ENCODE measurements at places on chromosomes 1 and 21. TPM values are rescaled to one million over a fixed set of nuclear protein-coding genes. Genes with fewer than 3 reads are reported as not detected.
A peak's percentile ranks its signal among the peaks of the same experiment; 100 is the strongest.

- no peak for DNase-seq
These were observed 291.1 kb upstream of the ADAMTS5 start for GRCh38 chr21:27257908-27258556.

GRCh38 chr1:4083231-4084047 lies 183.4 kb upstream of the C1orf174 start:
- no peak for DNase-seq

The FCRL3 gene
- not detected for total RNA-seq

The AMY2A gene
- not detected for total RNA-seq

DNA sequence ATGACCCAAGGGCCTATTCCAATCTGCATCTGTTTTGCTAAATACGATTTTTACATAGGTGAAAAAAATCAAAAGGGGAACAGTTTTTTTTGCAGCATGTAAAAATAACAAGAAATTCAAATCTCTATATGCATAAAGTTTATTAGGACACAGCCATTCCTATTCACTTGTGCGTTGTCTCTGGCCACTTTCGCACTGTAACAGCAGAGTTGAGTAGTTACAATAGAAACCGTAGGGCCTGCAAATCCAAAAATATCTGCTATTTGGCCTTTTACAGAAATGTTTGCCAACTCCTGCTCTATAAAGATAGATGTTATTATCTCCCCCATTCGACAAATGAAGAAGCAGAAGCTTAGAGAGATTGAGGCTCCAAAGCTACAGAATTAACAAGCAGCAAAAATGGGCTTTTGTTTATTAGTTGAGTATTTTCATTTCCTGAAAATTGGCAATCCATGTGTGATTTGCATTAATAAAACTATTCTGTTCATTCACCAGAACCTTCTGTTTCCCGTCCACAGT lies 5.5 kb downstream of the DYNLT5 start:
- no peak for DNase-seq

The PCBP3 gene
- total RNA-seq = 0.39 TPM

DNA sequence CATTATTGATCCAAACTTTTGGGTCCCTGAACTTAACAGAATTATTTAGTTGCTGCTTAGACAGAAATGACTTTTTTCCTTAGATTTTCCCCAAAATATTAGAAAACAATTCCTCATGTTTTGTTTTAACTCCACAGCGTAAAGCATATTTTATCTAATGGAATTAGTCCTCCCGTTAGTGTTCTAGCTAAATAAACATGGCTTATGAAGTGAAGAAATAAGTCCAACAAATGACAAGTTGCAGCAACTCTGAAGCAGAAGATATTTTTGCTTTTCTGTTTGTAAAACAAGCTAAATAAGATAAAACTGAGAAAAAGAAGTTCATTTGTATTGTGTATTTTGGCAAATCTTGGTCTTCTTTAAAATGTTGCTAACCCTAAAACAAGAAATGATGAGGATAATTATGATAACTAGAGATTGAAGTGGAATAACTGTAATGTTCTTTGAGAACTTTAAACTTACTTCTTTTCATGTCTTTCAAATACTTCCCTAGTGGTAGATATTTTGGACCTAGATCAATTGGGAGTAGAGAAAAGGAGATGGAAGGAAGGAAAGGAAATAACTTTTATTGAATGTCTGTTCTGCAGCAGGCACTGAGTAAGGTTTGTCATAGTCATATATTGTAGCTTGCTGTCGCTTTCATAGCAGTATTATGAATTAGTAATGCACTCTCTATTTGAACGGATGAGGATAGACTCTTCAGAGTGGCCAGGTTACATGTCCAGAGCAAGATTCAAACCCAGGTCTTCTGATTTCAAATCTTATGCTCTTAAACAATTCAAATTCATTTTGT lies 12.5 kb downstream of the NFIA start:
- DNase-seq = peak; percentile 32

DNA sequence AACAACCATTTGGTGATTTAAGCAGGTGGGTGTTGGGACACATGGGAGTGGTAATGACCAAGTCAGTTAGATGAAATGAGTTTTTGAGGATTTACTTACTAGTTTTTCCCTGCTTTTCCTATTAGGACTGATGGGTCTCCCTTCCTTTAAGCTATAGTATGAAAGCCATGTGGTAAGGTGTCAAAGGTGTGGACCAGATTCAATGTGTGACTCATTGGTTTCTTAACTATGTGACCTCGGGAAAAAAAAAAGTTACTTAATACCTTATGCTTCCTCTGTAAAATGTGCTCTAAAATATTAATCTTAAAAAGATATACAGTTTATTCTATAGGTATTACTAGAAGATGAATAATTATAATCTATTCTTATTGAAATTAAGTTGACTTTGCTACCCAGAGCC lies 93.7 kb downstream of the DUSP10 start:
- no peak for DNase-seq

DNA sequence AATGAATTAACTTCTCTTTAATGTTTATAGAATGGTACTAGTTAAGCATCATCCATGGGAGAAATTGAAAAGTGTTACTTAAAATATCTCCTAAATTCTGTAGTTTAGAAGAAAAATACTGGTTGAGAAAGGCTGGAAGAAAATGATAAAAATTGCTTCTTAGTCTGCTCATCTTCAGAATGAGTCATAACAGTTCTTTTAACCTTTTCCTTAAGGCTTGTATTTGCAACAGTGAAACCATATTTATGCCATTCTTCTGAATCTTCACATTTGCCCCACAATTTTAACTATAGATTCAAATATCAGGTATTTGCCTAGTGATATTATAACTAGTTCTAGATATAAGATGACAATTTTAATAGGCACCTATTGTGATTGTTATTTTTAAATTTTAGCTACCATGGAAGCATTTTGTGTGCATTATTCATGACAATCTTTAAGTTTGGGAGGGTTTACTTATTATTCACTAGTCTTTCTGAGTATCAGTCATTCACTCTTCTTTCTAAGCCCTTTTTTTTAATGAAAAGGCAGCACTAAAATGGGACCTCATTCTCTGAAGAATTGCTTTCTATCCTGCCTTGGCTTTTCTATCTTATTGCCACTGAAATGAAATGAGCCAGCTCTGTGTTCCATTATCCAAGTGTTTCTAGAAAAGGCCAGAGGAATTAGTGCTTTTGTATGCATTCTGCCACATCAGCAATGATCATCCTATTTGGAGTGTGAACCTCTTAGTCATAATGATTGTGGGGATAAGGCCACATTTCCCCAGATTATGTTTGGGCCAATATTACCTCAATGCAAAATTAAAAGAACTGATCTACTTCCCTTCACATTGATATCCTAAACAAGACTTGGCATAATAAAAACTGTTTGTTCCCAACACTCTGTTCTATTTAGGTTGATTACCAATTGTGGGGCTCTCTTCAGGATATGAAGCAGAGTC lies 58.4 kb downstream of the SAMSN1 start:
- no peak for DNase-seq

DNA sequence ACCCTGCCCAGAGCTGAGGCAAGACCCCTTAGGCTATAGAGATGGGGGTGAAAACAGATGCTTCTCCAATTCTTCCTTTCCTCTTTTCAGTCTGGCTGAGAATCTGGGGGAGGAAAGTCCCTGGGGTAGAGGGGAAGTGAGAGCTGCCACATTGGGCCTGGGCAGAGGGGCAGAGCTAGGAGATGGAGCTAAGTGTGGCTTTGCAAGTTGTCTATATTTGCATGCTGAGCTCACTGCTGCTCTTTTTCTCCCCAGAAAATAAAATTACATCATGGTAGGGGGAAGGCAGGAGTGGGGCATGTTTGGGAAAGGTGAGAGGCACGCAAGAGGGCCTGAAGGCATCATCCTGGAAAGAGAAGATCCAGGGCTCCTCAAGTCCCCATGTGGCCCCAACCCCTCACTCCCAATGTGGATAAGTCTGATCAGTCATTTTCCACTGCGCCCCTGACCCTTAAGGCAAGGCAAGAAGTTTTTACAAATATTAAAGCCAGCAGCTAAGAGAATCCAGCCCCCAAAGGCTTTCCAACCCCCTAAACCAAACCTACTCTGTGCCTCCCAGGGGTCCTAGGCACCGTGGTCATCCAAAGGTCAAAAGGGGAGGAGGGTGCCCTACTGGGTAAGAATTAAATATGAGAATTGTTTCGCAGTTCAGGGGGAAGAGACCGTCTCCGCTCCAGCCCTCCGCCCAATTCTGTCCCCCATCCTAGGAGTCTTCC lies 500 bp upstream of the PEA15 start:
- no peak for DNase-seq

GRCh38 chr1:9573723-9574122 lies 15.0 kb upstream of the TMEM201 start:
- no peak for DNase-seq

DNA sequence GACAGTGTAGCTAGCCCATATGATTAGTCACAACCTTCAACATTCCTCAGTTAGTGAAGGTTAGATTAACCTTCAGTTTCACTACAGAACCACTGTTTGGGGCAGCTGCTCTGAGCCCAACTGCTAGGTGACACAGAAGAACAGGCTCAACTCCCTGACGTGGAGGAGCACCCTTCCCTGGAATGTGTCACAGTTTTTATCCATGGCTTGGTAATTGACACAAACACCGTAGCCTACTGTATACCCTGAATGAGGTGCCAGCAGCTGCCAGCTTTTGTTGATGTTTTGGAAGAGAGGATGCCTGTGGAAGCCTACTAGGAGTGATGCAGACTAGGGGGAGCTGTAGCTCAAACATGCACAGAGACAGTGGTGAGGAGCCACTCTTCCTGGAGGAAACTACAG lies 56.6 kb upstream of the CR2 start:
- no peak for DNase-seq

- no peak for DNase-seq
These were observed 309.7 kb upstream of the ZRANB2 start for GRCh38 chr1:71390518-71390917.

- DNase-seq = no peak
These were observed 94.5 kb upstream of the TSPAN2 start for GRCh38 chr1:115183721-115184259.

GRCh38 chr1:197526736-197527371 lies 248.4 kb downstream of the DENND1B start:
- DNase-seq = peak; percentile 31

GRCh38 chr1:84467298-84467697 lies 11.8 kb upstream of the RPF1 start:
- no peak for DNase-seq

DNA sequence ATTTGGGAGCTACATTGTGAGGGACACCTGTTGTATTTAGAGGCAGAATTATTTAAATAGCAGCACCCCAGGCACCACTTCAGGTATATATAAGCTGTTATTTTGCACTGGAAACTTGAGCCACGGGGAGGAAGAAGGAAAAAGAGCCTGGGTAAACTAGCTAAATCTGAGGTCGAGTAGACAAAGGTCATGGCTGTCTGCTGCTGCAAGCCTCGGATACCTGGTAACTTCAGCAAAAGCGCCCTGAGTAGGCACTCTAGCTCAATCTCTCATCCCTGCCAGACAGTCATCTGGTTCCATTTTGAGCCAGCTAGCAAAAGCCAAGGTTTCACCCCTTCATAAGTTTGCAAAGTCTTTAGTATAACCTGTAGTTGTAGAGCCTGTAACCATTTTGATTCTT lies 101.9 kb upstream of the ZNF644 start:
- DNase-seq = no peak

DNA sequence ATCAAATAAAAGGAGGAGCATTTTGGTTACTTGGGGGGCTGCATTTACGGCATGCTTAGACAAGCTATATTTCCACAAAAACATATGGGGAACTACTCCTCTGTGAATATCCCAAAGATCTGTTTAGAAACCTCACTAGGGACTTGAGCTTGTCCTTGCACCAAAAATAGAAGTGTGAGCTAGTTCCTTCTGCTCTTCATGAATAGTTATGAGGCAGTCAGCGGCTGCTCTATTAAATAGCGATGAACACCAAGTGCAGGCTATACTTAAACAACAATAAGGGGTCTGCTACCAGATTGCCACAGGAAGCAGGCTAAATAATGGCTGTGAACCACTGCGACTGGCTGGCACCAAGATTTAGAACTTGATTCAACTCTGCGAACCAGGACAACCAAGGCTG lies 190.1 kb downstream of the PCP4 start:
- DNase-seq = no peak

- DNase-seq = no peak
These were observed 10.4 kb upstream of the TMEM9 start for GRCh38 chr1:201164645-201165044.

The FCRLB gene
- 0.62 TPM for total RNA-seq

GRCh38 chr1:31373056-31373896 lies at the start of gene FABP3:
TSS of gene FABP3 (minus strand) at chr1:31373076. CDS start at chr1:31373014, 62 bp downstream.
- peak; percentile 52 for DNase-seq

GRCh38 chr1:162571696-162572095 lies 10.2 kb downstream of the UAP1 start:
- DNase-seq = peak; percentile 27

DNA sequence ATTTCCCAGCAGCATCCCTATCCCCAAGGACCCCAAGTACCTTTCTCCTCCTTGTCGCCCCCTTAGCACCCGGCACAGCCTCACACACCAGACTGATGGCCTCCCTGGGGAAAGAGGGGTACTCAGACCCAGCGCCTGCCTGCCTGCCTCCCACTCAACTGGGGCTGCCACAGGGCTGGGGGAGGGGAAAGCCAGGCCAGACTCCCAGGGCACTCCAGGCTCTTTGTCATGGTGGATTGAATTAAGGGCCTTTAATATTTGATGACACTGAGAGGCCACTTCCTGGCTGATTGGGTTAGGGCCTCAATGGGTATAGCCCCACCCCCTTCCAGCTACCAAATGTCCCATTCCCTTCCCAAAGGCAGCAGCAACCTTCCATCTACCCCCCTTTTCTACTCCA lies 1.8 kb downstream of the SHC1 start:
- no peak for DNase-seq

The INTS7 gene
- total RNA-seq = 18.1 TPM

The SUSD4 gene
- not detected for total RNA-seq

DNA sequence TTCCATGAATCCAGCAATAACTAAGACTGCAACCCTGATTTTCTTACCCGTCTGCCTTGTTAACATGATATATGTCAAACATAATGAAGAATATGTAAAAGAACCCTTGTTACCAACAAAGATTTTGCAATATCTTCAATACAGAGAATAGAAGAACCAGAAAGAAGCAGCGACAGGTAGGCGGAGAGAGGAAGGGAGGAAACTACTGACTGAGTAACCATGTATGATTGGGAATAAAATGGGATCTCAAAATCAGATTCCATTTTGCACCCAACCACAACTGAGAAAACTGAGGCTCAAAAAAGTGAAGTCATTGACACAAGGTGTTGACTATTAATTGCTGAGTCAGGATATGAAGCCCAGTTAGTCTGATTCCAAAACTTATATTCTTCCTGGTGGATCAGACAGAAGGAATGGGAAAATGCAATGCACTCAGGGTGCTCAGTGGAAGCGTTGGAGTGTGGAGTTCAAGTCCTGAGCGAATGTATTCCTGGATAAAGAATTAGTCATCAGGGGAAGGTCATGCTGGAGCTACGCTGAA lies 293.3 kb upstream of the GREM2 start:
- no peak for DNase-seq

DNA sequence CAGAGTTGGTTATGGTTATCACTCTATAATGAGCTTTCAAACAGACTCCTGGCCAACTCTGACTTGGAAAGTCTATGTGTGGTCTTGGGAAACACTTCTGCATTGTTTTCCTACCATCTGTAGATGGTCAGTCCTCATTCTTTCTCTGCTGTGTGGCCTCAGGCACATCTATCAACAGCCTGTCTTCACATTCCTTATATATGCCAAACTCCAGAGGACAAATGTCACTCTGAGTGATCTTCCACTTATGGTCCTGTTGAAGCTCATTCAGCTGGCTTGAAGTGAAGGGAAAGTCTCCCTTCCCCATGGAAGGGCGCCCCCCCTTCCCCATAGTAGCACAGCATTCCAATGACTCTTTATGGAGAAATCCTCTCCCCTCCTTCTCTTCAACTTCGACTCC lies 58.7 kb downstream of the VANGL2 start:
- DNase-seq = no peak

- no peak for DNase-seq
These were observed 27.4 kb downstream of the TIAM1 start for GRCh38 chr21:31316488-31317169.

Data from endothelial cell of umbilical vein (primary cell).